ENCODE measurements at places on chromosomes 16 and 17. TPM values are rescaled to one million over a fixed set of nuclear protein-coding genes. Genes with fewer than 3 reads are reported as not detected.

TRPV2 gene
- 53.5 TPM for total RNA-seq

GRIN2C gene
- under 0.01 TPM for total RNA-seq

TMED6 gene
- 0.64 TPM for total RNA-seq

CRHR1 gene
- not detected for total RNA-seq

LRRC37A gene
- 4.5 TPM for total RNA-seq

USP31 gene
- total RNA-seq = 11.2 TPM

FOXF1 gene
- 10.3 TPM for total RNA-seq

KCNAB3 gene
- total RNA-seq = 1.7 TPM

CACNA1H gene
- 12.2 TPM for total RNA-seq

CCL8 gene
- not detected for total RNA-seq

C16orf92 gene
- total RNA-seq = not detected

IGF2BP1 gene
- 6.4 TPM for total RNA-seq

FNDC8 gene
- not detected for total RNA-seq

STH gene
- total RNA-seq = not detected

CCDC154 gene
- total RNA-seq = under 0.01 TPM

SSTR5 gene
- not detected for total RNA-seq

BCO1 gene
- not detected for total RNA-seq

SOX9 gene
- 1.7 TPM for total RNA-seq

CFAP97D1 gene
- not detected for total RNA-seq

SNAI3 gene
- not detected for total RNA-seq

AXIN2 gene
- total RNA-seq = 1.9 TPM

SLC2A4 gene
- total RNA-seq = not detected

TAOK2 gene
- total RNA-seq = 63.9 TPM

C17orf78 gene
- not detected for total RNA-seq

TBX2 gene
- 12.5 TPM for total RNA-seq

PYDC1 gene
- total RNA-seq = not detected

C17orf67 gene
- 0.86 TPM for total RNA-seq

KRT36 gene
- total RNA-seq = under 0.01 TPM

VAT1L gene
- total RNA-seq = 59.3 TPM

IL17C gene
- not detected for total RNA-seq

CCL5 gene
- total RNA-seq = not detected

TSNAXIP1 gene
- 0.32 TPM for total RNA-seq

CCL13 gene
- total RNA-seq = not detected

TGFB1I1 gene
- 153 TPM for total RNA-seq

MPV17L gene
- 1.3 TPM for total RNA-seq

FAM171A2 gene
- total RNA-seq = 0.86 TPM

CXCL16 gene
- total RNA-seq = 0.64 TPM

ALOX12B gene
- total RNA-seq = not detected

LRRC37A2 gene
- 10.8 TPM for total RNA-seq

SCGB1C2 gene
- total RNA-seq = not detected

TBX6 gene
- 0.32 TPM for total RNA-seq

NTN3 gene
- total RNA-seq = 0.64 TPM

NUFIP2 gene
- total RNA-seq = 67.4 TPM

GSDMA gene
- under 0.01 TPM for total RNA-seq

RASL10B gene
- total RNA-seq = 12.1 TPM

C1QL1 gene
- 0.43 TPM for total RNA-seq

CCDC200 gene
- not detected for total RNA-seq

ST3GAL2 gene
- 51.2 TPM for total RNA-seq

NPW gene
- total RNA-seq = 1.3 TPM

ST6GALNAC2 gene
- 1.9 TPM for total RNA-seq

CD300E gene
- not detected for total RNA-seq

HBA2 gene
- total RNA-seq = not detected

KRTAP4-7 gene
- not detected for total RNA-seq

DNAAF1 gene
- not detected for total RNA-seq

SALL1 gene
- total RNA-seq = 3.5 TPM

CIITA gene
- under 0.01 TPM for total RNA-seq
